ENCODE measurements at places on chromosomes 7 and 10. TPM values are rescaled to one million over a fixed set of nuclear protein-coding genes. Genes with fewer than 3 reads are reported as not detected.

The OPN1SW gene
- total RNA-seq, result not detected

The COL28A1 gene
- not detected for total RNA-seq

The UTF1 gene
- total RNA-seq, result not detected

The HDAC9 gene
- total RNA-seq, result 53.6 TPM

The CNPY1 gene
- total RNA-seq, result not detected

The PDK4 gene
- total RNA-seq, result 0.07 TPM

The DNAJB12 gene
- total RNA-seq, result 34.6 TPM

The GNGT1 gene
- total RNA-seq, result 0.24 TPM

The RBP3 gene
- not detected for total RNA-seq

The CPN1 gene
- total RNA-seq, result not detected

The HTR5A gene
- total RNA-seq, result not detected

The PSTK gene
- total RNA-seq, result 8.3 TPM

The SYT15 gene
- total RNA-seq, result not detected

The TRIP6 gene
- 157 TPM for total RNA-seq

The MRLN gene
- total RNA-seq, result not detected

The LRMDA gene
- total RNA-seq, result 0.07 TPM

The GPR37 gene
- 1.3 TPM for total RNA-seq

The OR9A2 gene
- not detected for total RNA-seq

The MYL7 gene
- not detected for total RNA-seq

The VIM gene
- total RNA-seq, result 5,299 TPM

The STRIP2 gene
- 6.3 TPM for total RNA-seq

The CLCN1 gene
- not detected for total RNA-seq

The GPR15LG gene
- not detected for total RNA-seq

The CTAGE4 gene
- not detected for total RNA-seq

The AGR2 gene
- not detected for total RNA-seq

The KIAA1549 gene
- 2.2 TPM for total RNA-seq

The CYP3A4 gene
- not detected for total RNA-seq

The HOXA6 gene
- not detected for total RNA-seq

The UFSP1 gene
- total RNA-seq, result 1.8 TPM

The SKIDA1 gene
- 0.53 TPM for total RNA-seq

The ZPBP gene
- total RNA-seq, result not detected

The NAT16 gene
- 0.93 TPM for total RNA-seq

The CYP3A7 gene
- total RNA-seq, result not detected

The LBX1 gene
- total RNA-seq, result 1.1 TPM

The ACSL5 gene
- 0.91 TPM for total RNA-seq

The GHRHR gene
- not detected for total RNA-seq

The INTS15 gene
- 28.3 TPM for total RNA-seq

The TUBB8 gene
- not detected for total RNA-seq
